ENCODE measurements at places on chromosomes 4 and X.

DNA sequence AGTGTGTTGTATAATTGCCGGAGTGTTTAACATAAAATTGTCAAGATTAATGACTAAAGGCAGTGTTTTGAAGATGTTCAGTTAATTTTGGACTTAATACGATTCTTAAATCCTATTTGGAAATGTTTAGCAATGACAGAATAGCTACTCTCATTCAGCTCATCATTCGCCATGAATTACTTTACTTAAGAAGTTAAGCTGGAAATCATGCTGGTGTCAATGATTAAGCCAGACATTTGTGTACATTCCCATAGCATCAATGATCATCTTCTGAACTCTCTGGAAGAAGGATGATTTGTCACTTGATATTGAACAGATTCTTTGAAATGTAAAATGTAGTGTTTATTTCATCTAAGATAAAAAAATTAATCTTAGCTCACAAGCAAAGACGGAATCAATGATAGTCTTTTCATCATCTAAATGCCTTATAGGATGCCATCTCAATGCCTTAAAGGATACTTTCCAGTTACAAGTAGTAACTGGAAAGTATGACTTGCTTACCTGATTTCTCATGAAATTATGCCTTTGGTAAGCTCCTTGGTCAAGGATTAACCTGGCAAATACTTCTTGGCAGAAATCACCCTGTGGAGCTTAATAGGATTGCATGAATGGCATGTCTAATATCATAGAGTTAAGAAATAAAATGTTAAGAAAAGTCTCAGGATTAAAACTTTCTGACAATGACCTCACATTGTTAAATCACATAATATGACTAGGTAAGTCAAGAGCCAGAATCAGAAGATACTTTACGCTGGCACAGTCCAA is 515.5 kb upstream of the AGA start:
- DNase-seq: no peak

DNA sequence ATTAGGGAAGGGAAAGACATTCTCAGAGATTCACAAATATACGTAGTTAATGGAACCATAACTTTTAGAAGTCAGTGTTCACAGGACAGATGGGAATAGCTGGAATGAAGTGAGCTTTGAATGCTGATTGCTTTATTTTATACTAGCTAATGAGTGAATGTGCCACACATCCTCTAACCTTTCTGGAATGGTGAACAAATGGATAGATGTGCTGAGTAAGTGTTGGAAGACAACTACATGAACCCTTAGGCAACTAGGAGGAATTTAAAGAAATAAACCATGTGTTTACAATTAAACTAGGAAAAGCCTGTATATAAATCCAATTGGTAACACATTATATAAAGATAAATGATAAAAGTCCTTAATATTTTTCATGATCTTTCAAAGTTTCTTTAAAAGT is 91.6 kb upstream of the LIMCH1 start:
- no peak for DNase-seq

GRCh38 chrX:110803506-110803905 is 7.9 kb upstream of the CHRDL1 start:
- no peak for DNase-seq

GRCh38 chr4:184193556-184194525 is 23.8 kb downstream of the ENPP6 start:
- DNase-seq: no peak

DNA sequence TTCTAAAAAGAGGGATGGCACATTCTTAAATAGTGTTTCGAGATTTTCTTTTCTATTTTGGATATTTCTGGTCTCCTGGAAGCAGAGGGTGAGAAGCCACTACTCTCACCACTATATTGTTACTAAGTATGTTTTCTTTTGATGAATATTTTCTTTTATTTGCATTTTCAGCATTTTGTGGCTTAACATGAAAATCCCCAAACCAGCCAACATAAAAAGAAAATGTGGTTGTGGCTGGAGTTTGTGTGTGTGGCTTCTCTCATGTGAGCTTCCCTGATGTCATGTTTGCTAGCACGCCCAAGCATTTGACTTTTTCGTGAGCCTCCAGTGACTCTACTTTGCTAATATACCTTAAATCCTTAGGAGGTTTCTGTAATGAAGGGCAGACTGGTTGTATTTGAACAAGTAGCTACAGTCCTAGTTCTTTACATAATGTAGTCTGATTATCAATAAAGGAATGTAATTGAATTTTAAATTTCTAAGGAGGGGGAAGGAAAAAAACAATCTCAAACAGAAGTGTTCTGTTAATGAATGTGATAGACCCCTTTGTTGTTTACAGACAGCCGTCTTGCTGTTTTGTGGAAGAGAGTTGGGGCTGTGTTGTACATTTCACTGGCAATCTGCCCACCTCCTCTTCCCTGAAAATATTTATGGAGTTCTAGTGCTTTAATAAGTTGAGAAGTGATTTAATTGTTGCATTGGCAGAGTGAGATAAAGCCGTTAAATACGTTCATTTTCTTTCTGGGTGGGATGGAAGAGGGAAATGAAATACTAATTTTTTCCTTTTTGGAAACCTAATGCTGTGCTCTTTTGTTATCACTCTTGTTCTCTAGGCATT is 114.6 kb downstream of the ARHGAP10 start:
- no peak for DNase-seq

- no peak for DNase-seq
Measured at GRCh38 chr4:24330172-24330571, 254.2 kb downstream of the DHX15 start.

DNA sequence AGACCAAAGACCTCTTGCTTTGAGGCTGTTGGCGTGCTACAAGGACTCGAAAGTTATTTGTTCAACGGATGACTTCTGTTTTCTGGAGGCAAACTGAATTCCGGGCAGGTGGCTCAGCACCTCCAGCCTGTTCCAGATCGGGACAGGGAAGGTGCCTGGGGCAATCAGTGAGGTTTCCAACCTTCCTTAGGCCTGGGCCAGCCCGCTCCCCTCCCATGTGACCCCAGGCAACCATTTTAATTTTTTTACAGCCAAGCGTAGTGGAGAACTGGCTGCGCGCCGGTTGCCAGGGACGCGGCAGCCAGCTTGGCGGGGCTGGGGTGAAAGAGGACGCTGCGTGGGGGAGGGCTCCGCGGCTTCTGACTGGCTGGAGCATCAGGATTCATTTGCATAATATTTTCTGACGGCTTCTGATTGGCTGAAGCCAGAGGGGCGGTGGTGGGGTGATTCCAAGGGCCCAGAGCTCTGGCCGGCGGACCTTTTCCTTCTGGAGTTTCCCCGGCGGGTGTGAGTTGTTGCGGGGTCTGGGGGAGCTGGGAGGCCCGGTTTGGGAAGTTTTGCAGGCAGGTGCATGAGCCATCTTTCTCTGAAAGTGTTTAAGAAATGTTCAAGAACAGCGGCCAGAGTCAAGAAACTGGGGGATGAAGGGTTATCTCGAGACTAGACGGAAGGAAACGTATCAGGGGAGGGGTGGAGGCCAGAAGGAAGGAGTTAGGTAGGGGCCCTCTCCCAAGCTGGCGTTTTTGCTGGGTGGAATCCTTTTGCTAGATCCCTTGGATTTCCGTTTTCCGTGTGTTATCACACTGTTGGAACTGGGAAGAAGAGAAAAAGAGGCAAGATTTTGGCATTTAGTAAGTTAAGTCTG is at the start of gene MID1IP1:
Gene MID1IP1 (plus strand): TSS at position 479 of the 865 bp plus-strand sequence. CDS start 3,488 bp downstream, outside the sequence.
- peak; percentile 69 for DNase-seq

DNA sequence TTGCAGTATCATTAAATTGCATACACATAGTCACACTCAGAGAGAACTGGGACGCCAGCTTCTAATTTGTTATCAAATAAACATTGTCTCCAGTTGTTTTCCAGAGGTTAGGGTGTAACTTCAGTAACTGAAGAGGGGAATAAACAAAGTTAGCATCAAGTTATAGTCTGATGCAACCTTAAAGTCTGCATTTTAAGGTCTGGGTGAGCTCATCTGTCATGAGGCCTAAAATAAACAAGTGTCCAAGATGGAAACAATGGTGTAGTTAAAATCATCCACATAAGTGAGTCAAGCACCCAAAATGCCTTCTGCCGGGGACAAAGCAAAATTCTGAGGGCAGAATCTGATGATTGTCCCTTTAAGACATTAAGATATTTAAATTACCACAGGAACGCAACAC is 70.3 kb upstream of the EMCN start:
- DNase-seq: no peak

DNA sequence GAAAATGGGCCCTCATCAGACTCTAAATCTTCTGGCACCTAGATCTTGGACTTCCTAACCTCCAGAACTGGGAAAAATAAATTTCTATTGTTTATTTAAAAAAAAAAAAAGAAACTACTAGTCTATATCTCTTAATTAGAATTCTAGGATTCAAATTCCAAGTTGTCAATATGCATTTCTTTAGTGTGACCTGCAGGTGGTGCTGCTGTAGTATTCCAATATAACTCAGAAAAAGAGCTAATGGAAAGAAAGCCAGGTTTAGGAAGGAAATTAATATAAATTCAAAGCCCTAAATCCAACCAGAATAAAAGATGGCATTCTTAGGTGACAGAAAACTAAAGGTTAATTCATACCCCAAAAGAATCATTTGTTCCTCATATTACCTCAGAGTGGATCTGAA is 80.0 kb upstream of the NALF2 start:
- no peak for DNase-seq

GRCh38 chrX:1170243-1170642 is 42.2 kb downstream of the CRLF2 start:
- no peak for DNase-seq

DNA sequence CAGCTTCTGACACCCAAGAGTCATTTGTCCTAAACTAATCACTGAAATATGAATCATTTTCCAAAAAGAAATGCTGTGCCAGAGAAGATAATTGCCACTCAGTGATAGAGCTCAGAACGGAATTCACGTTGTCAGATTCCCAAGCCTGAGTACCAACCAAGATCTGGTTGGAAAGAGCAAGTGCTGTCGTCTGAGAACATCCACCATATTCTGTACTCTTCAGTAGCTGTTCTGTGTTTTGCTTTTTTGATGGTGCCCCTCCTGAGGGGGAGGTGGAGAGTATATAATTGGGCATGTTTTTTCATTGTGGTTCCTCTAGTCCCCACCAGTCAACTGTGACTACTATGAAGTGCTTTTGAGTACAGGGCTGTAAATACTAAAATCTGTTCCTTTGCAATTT is 13.2 kb downstream of the RUFY3 start:
- no peak for DNase-seq

DNA sequence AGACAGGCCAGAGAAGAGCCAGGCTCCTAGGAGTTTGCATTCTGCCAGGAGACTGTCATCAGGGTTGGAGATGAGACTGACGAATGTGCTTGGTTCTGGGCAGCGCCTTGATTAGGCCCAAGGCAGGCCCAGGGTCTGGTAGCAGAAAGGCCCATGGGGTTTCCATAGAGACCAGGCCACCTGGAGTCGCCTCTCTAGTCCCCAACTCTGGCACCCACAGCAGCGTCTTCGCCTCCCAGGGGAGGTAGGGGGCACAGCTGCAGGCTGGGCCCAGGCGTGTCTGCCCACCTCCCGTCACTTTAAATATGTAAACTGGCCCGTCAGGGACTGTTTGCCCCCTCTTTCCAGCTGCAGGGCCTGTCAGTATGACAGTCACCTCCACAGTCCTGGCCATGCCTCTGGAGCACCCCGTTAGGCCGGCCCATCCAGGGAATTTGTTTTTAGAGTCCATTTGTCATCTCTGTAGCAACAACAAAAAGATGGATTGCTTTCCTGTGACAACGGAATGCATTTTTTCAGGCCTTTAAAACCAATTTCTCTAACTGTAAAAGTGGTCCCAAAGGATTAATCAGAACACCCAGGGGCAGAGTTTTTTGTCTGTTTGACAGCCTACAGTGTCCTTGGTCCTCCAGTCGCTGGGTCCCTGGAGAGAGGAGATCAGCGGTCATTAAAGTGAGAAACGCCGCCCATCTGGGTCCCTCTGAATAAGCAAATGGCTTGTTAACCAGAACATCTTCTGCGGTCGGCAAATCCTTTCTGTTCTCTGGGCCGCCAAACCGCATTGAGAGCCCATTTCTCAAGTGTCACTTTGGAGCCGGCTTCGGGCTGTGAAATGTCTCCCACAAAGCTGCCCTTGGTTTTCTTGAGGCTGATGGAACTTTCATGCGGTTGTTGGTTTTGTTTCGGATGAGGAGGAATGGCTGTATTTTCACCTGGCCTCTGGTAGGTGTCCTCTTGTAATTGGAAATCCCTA is 153.0 kb upstream of the PSAPL1 start:
- DNase-seq: no peak

DNA sequence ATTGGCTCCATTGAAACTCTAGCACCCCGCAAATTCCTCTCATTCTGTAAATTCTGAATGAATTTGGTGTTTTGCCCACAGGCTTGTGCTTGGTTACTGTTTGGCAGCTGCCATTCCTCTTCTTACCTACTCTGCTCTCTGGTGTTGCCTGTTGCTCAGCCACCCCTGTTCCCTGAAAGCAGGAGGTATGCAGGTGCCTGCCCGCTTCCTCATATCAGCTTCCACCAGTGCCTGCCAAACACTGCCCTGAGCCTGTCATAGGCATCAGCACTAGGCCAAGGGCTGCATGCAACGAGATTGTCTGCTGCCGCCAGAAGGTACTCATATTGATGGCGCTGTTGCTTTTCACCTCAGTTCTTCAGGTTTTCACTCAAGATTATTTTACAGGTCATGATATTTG is 978.1 kb downstream of the C4orf33 start:
- DNase-seq: no peak

DNA sequence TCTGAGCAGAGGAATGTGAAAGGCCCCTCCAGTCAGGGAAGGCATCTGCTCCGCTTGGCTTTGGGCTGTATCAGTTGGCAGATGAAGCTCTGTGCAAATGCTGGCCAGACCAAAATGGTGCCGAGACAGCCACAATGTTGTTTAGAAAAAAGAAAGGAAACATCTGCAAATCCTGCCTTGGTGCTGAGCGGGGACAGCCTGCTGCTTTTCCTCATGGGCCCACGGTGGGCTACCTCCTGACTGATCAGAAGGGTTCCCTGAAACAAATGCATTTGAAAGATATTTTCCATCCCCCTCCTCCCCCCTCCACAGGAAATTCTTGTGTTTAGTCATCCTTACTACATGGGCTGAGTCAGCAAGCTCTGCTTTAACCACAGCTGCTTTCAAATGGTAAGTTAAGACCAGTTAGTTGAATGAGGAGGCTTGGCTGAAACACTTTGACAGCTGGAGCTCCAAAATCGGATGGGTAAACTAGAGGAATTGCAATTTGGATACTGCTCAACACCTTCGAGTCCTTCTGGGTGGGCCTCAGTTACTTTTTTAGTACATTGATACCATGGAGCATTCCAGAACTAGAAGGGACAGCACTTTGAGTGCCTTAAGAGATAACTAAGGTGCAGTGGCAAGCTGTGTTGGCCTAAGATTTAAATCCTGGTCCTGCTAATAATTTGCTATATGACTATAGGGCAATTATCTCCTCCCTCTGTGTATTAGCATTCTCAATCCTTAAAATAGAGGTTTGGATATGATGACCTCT is 36.0 kb downstream of the PLAC1 start:
- peak; percentile 55 for DNase-seq

- DNase-seq: no peak
Measured at GRCh38 chrX:150192816-150193215, 170.3 kb upstream of the MAMLD1 start.

GRCh38 chrX:18793601-18794089 is 86.2 kb downstream of the PPEF1 start:
- DNase-seq: no peak

- peak; percentile 34 for DNase-seq
Measured at GRCh38 chrX:149497626-149498025, 7.5 kb downstream of the IDS start.
